ENCODE measurements at places on chromosomes 11 and 22. TPM values are rescaled to one million over a fixed set of nuclear protein-coding genes. Genes with fewer than 3 reads are reported as not detected.
A peak's percentile ranks its signal among the peaks of the same experiment; 100 is the strongest.

Gene CSNK2A3
- 2.1 TPM for total RNA-seq

Gene MRPL11
- 24.8 TPM for total RNA-seq

Gene F2
- total RNA-seq = not detected

Gene BTBD18
- total RNA-seq = 0.30 TPM

Gene ZP1
- total RNA-seq = not detected

Gene STARD10
- total RNA-seq = 15.6 TPM

Gene OR52I1
- not detected for total RNA-seq

Gene APLNR
- total RNA-seq = not detected

Gene SMC1B
- total RNA-seq = 0.16 TPM

Gene FAM168A
- 19.6 TPM for total RNA-seq

Gene OR2AG1
- total RNA-seq = not detected

Gene PRR14L
- 63.8 TPM for total RNA-seq

DNA sequence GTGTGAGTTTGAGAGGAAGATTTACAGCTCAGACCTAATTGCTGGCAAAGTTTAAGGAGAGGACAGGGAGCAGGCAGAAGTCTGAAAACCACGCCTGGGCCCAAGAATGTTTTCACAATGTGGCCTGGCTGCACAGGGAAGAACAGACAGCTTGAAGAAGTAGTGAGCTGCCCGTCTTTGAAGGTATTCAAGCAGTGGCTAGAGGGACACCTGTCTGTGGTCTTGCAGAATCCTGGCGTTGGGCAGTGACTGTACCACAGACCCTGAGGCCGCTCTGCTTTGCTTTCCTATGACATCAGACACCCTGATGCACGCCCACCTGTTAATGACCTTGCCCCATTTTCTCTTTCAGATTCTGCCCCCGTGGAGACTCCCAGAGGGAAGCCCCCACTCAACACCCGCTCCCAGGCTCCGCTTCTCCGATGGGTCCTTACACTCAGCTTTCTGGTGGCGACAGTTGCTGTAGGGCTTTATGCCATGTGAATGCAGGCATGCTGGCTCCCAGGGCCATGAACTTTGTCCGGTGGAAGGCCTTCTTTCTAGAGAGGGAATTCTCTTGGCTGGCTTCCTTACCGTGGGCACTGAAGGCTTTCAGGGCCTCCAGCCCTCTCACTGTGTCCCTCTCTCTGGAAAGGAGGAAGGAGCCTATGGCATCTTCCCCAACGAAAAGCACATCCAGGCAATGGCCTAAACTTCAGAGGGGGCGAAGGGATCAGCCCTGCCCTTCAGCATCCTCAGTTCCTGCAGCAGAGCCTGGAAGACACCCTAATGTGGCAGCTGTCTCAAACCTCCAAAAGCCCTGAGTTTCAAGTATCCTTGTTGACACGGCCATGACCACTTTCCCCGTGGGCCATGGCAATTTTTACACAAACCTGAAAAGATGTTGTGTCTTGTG is 6.6 kb upstream of the MCM5 start:
- no peaks in the 10 kb centered on the region for H3K36me3 ChIP-seq
- H3K27ac ChIP-seq = no peak overlapping the region
- DNase-seq = no peak

- H3K27ac ChIP-seq = no peak overlapping the region
- H3K36me3 ChIP-seq = no peaks in the 10 kb centered on the region
- no peak overlapping the region for H3K4me3 ChIP-seq
- H3K4me1 ChIP-seq = no peaks in the 10 kb centered on the region
- no peaks in the 10 kb centered on the region for H3K27me3 ChIP-seq
- no peak for DNase-seq
Measured at GRCh38 chr11:23988381-23989006, 508.4 kb upstream of the LUZP2 start.

- H3K27ac ChIP-seq = no peak overlapping the region
- peaks cover 2% of the 10 kb centered on the region for H3K27me3 ChIP-seq
- DNase-seq = no peak
- no peak overlapping the region for H3K4me3 ChIP-seq
- no peaks in the 10 kb centered on the region for H3K36me3 ChIP-seq
- no peaks in the 10 kb centered on the region for H3K4me1 ChIP-seq
Measured at GRCh38 chr11:18739685-18740084, 13.7 kb upstream of the IGSF22 start.

GRCh38 chr11:9905501-9905951 is 241.6 kb downstream of the SWAP70 start:
- no peak overlapping the region for H3K4me3 ChIP-seq
- H3K27me3 ChIP-seq = no peaks in the 10 kb centered on the region
- H3K4me1 ChIP-seq = no peaks in the 10 kb centered on the region
- H3K36me3 ChIP-seq = peaks cover 3% of the 10 kb centered on the region
- no peak for DNase-seq

GRCh38 chr11:132655187-132655855 is 877.0 kb downstream of the OPCML start:
- H3K4me1 ChIP-seq = no peaks in the 10 kb centered on the region
- H3K27me3 ChIP-seq = peaks cover 10% of the 10 kb centered on the region
- H3K4me3 ChIP-seq = no peak overlapping the region
- H3K36me3 ChIP-seq = no peaks in the 10 kb centered on the region
- H3K27ac ChIP-seq = no peak overlapping the region

- H3K27me3 ChIP-seq = peaks cover 2% of the 10 kb centered on the region
- no peak overlapping the region for H3K27ac ChIP-seq
- H3K4me1 ChIP-seq = no peaks in the 10 kb centered on the region
- no peaks in the 10 kb centered on the region for H3K36me3 ChIP-seq
Measured at GRCh38 chr11:93099806-93100205, 98.0 kb downstream of the SLC36A4 start.

DNA sequence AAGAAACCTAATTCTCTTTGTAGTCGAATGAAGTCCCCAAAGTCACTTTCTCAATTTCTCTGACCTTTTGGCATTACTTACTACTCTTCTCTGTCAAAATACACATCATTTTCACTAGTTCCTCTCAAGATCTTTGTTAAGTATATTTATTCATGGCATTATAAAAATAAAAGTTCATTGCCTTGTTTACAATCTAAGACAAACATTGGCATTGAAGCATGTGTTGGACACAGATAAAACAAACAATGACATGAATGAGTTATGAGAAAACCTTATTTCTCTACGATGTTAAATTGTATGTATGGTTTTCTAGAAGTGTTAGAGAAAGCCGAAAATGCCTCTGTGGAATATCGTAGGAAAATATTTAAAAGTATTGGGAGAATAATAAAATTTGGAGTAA is 8.6 kb upstream of the OR51G1 start:
- H3K27me3 ChIP-seq = no peaks in the 10 kb centered on the region
- H3K36me3 ChIP-seq = no peaks in the 10 kb centered on the region
- no peak overlapping the region for H3K27ac ChIP-seq
- no peak for DNase-seq

DNA sequence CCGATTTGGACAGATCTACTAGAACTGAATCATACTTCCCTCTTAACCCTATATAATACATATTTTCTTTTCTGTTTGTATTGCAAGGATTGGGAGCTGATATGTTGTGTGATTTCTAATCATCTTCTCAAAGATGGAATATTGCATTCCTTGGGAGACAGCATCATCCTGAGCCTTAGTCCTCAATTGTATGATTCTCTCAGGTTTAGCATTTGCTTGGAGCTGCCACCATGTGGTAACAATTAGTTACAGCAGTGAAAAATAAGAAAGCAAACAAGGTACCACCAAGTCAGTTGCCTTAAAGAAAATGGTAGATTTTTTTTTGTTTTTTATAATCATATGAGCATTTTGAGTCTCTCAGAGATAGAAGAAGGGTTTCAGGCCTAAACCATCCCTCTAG is 11.9 kb downstream of the SNX19 start:
- peaks cover 22% of the 10 kb centered on the region for H3K4me1 ChIP-seq
- H3K36me3 ChIP-seq = peaks cover 98% of the 10 kb centered on the region
- DNase-seq = no peak
- no peak overlapping the region for H3K4me3 ChIP-seq

- no peak for DNase-seq
- no peaks in the 10 kb centered on the region for H3K27me3 ChIP-seq
- no peaks in the 10 kb centered on the region for H3K36me3 ChIP-seq
Measured at GRCh38 chr22:39535831-39536449, 3.4 kb upstream of the RPS19BP1 start.

GRCh38 chr22:37896939-37897338 is 9.2 kb upstream of the MICALL1 start:
- no peak for DNase-seq
- H3K36me3 ChIP-seq = peaks cover under 1% of the 10 kb centered on the region
- H3K27me3 ChIP-seq = no peaks in the 10 kb centered on the region
- peaks cover 32% of the 10 kb centered on the region for H3K4me1 ChIP-seq
- peak overlapping the region; percentile 76 for H3K4me3 ChIP-seq
- peak overlapping the region; percentile 96 for H3K27ac ChIP-seq

GRCh38 chr11:17812091-17812864 is 77.7 kb downstream of the KCNC1 start:
- H3K36me3 ChIP-seq = peaks cover 9% of the 10 kb centered on the region
- H3K27me3 ChIP-seq = no peaks in the 10 kb centered on the region
- no peak overlapping the region for H3K27ac ChIP-seq
- no peak overlapping the region for H3K4me3 ChIP-seq
- no peak for DNase-seq
- H3K4me1 ChIP-seq = no peaks in the 10 kb centered on the region

DNA sequence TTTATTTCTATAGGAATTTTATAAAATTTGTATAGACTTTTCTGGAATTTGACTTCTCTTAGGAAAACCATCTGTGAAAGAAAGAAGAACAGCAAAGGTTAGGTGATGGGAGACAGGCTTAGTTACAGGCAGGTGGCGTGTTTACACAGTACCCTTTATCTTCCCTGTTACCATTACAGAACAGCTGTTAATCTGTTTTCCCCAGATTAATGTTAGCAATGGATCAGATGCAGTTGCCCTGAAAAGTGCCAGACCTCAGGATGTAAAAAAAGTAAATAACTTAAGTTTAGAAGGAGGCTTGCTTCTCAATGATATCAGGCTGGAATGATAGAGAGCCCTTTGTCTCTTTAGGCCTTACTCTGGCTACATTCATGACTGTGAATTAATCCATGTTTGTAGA is 1186.5 kb upstream of the TENM4 start:
- no peak overlapping the region for H3K4me3 ChIP-seq
- H3K27ac ChIP-seq = no peak overlapping the region
- H3K27me3 ChIP-seq = no peaks in the 10 kb centered on the region
- no peaks in the 10 kb centered on the region for H3K36me3 ChIP-seq

- no peak overlapping the region for H3K27ac ChIP-seq
- H3K27me3 ChIP-seq = no peaks in the 10 kb centered on the region
- DNase-seq = no peak
- no peaks in the 10 kb centered on the region for H3K36me3 ChIP-seq
Measured at GRCh38 chr11:123558536-123559315, 95.7 kb downstream of the SCN3B start.

- H3K27ac ChIP-seq = peak overlapping the region; percentile 72
- H3K4me3 ChIP-seq = peak overlapping the region; percentile 51
- DNase-seq = no peak
- no peaks in the 10 kb centered on the region for H3K27me3 ChIP-seq
- peaks cover 96% of the 10 kb centered on the region for H3K4me1 ChIP-seq
Measured at GRCh38 chr11:122721964-122722266, 66.4 kb downstream of the UBASH3B start.

- H3K4me3 ChIP-seq = no peak overlapping the region
- peak; percentile 22 for DNase-seq
- H3K4me1 ChIP-seq = peaks cover 2% of the 10 kb centered on the region
- peaks cover 4% of the 10 kb centered on the region for H3K27me3 ChIP-seq
- no peak overlapping the region for H3K27ac ChIP-seq
- H3K36me3 ChIP-seq = no peaks in the 10 kb centered on the region
Measured at GRCh38 chr22:32080904-32081303, 37.8 kb downstream of the SLC5A1 start.

- H3K27ac ChIP-seq = no peak overlapping the region
- no peaks in the 10 kb centered on the region for H3K4me1 ChIP-seq
- no peak overlapping the region for H3K4me3 ChIP-seq
- H3K36me3 ChIP-seq = no peaks in the 10 kb centered on the region
Measured at GRCh38 chr11:23227078-23227445, 366.8 kb upstream of the CCDC179 start.

- H3K27me3 ChIP-seq = peaks cover 12% of the 10 kb centered on the region
- no peak overlapping the region for H3K4me3 ChIP-seq
- peaks cover 30% of the 10 kb centered on the region for H3K4me1 ChIP-seq
- H3K36me3 ChIP-seq = no peaks in the 10 kb centered on the region
- H3K27ac ChIP-seq = no peak overlapping the region
Measured at GRCh38 chr11:61756452-61757212, 4.2 kb downstream of the MYRF start.

DNA sequence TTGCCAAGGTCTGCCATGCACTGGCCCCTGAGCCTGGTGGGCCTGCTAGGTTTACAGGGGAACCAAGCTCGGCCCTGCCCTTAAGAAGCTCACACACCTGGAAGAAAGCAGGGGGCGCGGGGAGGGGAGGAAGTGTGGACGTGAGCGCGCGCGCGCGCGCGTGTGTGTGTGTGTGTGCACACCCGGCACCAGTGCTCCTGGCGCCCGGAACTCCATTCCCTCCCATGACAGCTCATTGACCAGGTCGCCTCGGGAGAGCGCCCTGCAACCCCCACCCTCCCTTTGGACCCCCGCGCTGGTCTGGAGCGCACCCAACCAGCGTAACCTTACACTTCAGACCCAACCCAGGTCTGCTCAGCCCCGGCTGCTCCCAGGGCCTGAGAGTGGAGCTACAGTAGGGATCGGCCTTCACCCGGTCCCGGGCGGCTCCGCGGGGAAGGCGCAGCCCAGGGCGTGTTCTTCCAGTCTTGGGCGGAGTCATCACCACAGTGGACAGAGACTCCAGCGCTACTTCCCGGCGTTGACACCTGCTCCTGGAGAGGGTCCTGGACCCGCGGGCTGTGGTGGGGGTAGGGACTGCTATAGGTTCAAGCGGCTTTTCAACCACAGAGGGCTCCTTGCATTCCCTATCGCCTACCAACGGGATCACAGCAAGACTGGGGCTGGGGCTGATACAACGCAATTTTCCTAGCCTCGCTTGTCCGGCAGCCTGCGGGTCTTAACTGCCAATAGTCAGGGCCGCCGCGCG is 1.5 kb downstream of the GALNT18 start:
- peak overlapping the region; percentile 75 for H3K4me3 ChIP-seq
- no peak for DNase-seq
- no peaks in the 10 kb centered on the region for H3K36me3 ChIP-seq

DNA sequence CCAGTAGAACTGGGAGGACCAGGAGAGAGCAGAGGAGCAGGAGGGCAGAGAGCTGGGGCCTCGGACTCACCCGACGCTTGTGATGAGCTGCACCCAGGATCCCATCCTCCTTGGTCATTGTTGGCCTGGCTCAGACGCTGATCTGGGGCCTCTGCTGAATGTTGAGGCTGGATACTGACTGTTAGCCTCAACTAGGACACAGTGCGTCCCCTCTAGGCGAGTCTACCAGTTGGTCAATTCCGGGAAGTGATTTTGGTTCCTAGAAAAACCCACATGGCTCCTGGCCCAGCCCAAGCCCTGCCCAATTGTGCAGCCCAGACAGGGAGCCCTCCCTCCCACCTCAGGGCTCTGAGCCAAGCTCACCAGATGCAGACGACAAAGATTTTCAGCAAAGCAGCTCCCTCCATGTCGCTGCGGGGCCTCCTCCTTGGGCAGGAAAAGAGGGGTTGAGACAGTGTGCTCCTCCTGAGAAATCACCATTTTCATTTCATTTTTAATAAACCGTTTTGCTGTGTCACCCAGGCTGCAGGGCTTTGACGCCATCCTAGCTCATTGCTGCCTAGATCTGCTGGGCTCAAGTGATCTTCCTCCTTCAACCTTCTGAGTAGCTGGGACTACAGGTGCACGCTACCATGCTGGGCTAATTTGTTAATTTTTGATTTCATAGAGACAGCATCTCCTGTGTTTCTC is at the start of gene APOL4:
APOL4 (minus strand) TSS at position 180 of the 690 bp plus-strand sequence; CDS start at position 105, 75 bp downstream.
- no peak for DNase-seq
- H3K27ac ChIP-seq = no peak within 1 kb of the TSS
- no peaks in the 10 kb centered on the region for H3K36me3 ChIP-seq
- no peak within 1 kb of the TSS for H3K4me3 ChIP-seq
